ENCODE measurements at places on chromosomes 12 and 14.

DNA sequence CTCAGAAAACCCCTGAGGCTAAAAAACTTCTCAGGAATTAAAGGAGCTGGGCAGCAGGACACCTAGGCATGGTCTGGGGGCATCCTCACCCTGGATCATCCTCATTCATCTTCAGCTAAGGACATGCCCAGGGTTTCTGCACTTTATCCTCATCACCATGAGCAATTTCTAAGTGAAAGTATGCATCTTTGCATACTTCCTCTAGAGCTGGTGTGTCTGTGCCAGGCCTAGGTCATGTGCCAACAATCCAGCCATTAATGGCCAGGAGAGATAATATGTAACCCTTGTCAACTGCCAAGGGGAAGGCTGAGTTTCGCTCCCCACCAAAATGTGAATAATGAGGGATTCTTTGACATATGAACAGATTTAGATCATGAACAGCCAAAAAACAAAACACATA, 160.5 kb downstream of the KITLG start:
- DNase-seq: peak; percentile 67

- DNase-seq: peak; percentile 52
Observed at GRCh38 chr12:46887870-46888269, 62.1 kb upstream of the SLC38A4 start.

DNA sequence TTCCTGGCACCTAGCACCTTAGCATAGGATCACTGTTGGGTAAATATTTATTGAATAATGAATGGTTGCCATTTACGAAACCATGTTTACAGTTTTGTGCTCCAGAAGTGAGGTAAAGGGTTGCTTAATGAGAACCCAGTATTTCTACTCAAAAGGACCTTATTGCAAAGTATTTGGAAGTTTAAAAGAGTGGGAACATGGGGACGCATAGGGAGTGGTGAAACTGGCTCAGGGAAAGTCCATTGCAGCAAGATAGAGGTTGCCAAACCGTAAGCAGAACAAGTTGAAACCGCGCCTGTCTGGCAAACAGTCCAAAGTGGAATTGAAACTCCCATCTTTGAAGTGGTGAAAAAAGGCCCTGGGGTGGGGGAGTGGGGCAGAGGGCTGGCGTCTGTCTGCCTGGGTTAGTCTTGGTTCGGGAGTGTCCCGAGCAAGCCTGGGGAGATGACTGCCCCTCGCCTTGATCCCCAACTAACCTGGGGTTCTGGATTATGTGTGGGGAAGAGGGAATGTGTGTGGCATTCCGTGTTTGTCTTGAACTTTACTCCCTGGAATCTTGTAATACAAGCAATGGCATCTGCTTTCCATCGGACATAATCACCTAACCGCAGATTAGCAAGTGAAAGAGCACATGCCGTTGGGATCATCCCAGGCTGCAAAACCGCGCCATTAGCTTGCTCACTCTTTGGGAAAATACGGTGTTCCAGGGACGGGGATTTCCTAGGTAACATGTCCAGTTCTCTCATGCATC, 7.2 kb downstream of the ALDH2 start:
- peak; percentile 83 for DNase-seq

DNA sequence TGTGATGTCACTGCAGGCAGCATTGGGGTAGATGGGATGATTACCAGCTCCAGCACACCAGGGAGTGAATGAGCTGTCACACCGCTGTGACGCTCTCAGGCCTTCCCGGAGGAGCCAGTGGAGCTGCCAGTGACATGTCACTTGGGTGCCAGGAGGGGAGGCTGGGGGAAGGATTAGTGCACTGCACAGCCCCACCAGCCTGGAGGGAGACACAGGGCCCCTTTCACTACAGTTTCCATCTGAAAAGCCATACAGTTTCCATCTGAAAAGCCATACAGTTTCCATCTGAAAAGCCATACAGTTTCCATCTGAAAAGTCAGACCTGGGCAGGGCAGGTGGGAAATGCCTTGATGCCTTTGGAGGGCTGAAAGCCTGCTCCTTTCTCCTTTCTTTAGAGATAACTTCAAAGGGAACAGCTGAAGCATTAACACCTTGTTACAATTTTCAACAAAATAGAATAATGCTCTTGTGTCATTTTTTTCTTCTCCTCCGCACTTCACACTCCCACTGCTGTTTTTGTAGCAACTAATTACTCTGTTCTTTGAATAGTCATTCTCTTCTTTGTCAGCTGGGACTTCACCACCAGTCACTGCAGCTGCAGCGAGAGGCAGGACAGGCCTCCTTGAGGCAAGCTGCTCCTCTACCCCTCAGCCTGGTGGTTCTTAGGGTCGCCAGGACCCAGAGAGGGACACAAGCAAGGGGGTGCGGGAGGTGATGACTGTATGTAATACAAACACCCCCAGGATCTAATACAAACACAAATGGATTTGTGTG, 256.9 kb upstream of the RGS6 start:
- no peak for DNase-seq

DNA sequence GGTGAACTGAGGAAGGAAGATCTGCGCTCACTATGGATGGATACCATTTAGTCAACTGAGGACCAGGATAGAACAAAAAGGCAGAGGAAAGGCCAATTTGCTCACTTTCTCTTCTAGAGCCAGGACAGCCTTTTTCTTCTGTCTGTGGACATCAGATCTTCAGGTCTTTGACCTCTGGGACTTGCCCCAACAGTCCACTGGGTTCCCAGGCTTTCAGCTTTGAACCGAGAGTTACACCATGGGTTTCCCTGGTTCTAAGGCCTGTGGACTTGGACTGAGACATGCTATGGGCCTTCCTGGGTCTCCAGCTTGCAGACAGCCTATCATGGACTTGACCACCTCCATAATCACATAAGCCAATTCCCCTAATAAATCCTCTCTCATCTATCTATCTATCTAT, 232.0 kb downstream of the IPO8 start:
- DNase-seq: no peak

GRCh38 chr12:48865281-48866051, at the start of gene RND1:
Gene RND1, minus strand, starts transcription at chr12:48865870. Its CDS starts 103 bp downstream, at chr12:48865767.
- DNase-seq: peak; percentile 92

- peak; percentile 4 for DNase-seq
Observed at GRCh38 chr12:62522984-62523383, 56.4 kb downstream of the MON2 start.

GRCh38 chr12:68904351-68904962, 28.5 kb downstream of the CPM start:
- DNase-seq: peak; percentile 10

- DNase-seq: no peak
Observed at GRCh38 chr12:120100630-120101029, 15.9 kb downstream of the RAB35 start.

DNA sequence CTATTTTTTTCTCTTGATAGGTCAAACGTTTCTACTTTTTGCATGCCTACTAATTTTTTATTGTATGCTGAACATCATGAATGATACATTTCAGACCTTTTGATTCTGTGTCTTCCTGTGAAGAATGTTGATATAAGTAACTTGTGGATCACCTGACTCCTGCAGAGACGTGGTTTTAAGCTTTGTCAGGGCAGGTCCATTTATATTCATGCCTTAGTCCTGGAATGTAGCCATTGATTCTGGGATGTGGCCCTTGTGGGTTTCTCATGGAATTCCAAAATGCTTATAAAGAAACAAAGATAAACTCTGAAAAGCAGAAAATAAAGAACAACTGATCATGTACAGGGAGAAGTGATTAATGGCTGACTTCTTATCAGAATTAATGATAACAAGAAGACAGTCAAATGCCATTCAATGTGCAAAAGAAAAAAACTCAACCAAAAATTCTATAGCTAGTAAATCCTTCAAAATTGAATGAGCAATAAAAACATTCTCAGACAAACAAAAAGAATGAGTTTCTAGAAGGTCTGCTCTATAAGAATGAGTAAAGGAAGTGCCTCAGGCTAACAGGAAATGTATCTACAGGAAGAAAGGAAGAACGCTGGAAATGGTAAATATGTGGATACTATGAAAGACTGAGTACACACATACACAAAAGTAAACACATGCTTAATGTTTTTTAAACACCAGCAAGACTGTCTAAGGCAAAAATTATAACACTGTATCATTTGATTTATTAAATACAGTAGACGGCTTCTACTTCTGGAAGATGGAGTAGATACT, 284.8 kb upstream of the DIO3 start:
- no peak for DNase-seq

DNA sequence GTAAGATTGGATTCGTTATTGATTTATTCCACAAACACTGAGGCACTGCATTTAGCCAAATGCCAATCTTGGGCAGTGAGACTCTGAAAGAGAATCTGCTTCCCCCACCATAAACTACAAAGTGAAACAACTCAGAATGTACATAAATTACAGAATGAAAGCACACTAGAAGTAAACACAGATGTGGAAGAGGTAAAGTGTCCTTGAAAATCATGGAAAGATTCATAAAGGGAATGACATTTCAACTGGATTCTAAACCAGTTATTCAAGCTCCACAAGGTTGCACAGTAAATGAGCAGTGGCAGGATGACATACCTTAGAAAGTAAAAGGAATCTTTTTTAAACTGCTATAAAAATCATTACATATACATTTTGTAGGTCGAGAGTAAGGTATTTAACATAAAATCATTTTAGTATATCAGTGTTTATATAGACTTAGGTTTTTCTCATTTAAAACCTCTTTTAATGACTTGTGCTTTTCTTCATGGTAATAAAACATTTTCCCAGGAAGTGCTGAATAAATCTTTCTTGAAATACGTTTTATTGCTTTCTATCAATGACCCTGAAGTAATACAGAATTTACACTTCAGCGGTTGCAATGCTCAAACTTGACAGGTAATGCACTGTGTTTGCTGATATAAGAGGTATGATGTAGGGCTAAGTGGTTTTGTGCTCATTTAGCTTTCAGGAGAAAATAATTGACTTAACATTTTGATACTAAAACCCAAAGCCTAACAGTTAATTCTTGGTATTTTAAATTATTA, 270.6 kb downstream of the NAV3 start:
- DNase-seq: no peak
